Breast epithelium (tissue), 4 donors: ENCODE measurements at places on chromosomes 5 and 9.

- DNase-seq = no peak
Measured at GRCh38 chr9:28929433-28929832, 1356.2 kb upstream of the C9orf72 start.

DNA sequence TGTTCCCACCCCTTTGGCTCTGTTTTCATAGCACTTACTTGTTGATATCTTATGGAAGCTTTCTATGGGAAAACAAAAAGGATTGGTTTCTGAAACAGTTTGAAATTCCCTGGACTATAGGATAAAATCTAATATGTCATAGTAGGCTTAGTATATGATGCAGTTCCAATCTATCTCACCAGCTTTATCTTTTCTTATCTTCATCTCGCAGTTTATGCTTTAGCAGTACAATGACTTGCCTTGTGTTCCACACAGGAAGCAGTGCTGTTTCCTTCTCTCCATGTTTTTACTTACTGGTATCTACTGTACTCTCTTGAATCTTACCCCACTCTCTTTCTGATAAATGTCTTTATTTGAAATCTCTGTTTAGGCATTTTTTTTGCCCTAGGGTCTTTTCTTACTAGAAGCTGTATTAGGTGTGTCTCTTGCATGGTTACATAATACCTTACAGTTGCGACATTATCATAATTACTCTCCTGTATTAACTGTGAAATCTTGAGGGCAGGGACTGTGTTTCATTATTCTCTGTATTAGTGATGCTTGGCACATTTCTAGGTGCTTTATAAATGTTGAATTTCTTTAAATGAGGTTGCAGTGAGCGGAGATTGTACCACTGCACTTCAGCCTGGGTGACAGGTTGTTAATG, 76.3 kb downstream of the FOCAD start:
- no peak for DNase-seq

- DNase-seq = no peak
Measured at GRCh38 chr5:168176251-168176650, 115.2 kb upstream of the WWC1 start.

DNA sequence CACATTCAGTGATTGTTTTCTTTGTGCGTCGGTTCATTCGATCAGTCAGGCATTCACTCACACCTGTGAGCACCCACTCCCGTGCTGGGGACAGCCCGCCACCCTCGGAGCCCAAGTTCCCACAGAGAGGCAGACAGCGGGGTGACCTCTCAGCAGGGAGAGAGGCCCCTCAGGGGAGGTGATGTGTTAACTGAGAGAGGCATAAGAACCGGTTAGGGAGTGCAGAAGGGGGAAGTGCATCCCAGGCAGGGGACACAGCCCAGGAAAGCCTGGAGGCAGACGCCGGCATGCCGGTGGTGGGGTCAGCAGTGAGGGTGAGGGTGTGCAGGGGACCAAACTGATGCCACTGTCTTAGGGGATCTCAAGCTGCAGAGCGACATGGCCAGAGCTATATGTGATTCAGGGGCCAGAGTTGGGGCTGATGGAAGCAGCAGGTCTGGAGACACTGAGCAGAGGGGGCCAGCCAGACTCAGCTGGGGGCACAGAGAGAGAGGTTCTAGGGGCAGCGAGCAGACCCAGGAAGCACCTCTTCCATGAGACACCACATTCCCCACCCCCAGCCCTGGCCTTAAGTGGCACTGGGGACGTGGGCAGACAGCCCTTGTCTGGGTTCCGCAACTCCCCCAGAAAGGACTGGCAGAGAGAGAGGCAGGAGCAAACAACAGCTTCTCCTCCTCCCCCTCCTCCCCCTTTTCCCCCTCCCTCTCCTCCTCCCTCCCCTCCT, 35.9 kb downstream of the HK3 start:
- no peak for DNase-seq

GRCh38 chr5:161235569-161235968, 311.0 kb downstream of the GABRB2 start:
- no peak for DNase-seq

GRCh38 chr9:72441848-72442607, 77.0 kb upstream of the ZFAND5 start:
- DNase-seq = no peak

DNA sequence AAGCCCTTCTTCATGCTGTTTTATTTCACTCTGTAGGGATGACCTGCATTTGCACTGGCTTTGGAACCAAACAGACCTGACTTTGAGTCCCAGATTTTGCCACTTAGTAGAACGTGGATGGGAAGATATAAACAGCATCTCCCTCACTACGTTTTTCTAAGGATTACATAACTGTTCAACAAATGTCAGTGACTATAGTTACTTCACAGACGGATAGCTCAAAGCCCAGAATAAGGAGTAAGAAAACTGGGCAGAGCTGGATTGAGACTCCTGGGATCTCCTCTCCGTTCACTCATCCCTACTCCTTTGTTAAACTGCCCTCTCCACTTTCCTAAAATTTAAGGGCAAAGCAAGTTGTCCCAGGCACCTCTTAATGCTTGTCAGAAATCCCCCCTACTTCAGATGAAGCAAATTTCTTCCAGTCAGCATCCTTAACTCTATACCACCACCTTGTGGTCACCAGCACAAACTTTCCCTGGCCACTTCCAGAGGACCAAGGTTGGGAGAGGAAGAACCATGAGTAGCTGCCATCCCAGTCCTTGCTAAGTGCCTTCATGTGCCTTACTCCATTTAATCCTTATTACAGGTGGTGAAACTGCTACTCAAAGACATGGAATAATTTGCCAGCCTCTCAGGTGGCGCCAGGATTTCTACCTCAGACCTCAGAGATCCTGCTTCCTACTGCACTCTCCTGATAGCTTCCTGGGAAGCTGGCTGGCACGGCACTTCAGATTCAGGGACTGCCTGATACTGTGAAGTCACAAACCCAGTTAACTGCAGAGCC, 38.4 kb downstream of the EGR1 start:
- DNase-seq = no peak

- no peak for DNase-seq
Measured at GRCh38 chr5:95842854-95843544, 20.5 kb upstream of the GLRX start.

DNA sequence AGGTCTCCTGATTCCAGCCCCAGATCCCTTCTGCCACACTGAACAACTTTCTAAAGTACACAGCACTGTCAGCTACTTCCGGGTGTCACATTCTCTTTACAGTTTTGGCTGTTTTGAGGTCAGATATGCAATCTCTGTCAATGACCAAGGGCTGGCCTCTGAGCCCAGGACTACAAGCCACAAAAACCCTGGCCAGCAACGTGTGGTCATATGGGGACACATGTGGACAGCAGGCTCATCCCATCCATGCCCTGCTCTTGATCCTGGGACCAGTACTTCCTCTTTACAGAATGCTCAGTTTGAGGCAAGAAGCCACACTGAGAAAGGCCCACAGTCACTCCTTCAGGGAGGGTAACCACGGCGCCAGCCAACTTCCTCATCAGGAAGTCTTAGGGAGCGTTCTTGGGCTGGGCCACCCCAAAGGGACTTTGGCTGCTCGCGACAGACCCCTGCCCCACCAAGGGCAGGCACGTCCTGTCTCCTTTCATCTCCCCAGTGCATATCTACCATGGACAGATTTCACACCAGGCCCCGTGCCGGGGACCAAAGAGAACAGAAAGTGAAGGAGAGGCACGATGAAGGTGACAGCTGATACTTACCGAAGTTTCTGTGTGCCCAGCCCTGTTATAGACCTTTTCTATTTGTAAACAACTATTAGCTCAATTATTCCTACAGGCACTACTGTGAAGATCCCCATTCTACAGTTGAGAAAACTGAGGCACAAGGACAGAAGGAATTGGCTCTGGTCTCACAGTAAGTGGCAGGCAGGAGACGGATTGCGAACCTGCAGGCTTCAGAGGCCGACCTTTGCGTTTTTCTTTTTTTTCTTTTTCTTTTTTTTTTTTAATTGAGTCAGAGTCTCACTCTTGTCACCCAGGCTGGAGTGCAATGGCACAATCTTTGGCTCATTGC, 37.3 kb downstream of the STK10 start:
- DNase-seq = no peak

- no peak for DNase-seq
Measured at GRCh38 chr9:99895510-99895909, 10.9 kb upstream of the STX17 start.

DNA sequence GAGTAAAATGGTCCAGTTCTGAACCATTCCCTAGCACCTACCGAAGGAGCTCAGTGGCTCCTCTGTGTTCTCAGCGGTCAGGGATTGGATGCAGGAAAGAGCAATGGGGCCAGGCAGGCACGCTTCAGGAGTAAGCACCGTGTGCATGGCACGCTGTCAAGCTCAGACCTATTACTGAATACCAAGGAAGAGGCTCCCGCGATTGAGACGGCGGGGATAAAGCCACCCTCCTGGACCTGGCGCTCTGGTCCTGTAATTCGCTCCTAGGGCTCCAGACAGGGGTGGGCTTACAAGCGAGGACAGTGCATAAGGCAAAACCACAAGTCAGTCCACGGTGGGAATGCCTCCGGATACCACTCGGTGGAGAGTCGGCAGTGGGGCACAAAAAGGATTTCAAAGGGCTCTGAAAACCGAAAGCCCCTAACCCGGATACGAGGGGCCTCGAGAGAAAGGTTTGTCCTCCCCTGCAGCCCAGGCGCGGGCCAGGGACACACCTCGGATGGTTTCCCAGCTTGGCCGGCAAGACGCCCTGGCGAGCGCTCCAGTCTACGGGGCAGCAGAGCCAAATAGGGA, 988 bp downstream of the OXCT1 start:
- DNase-seq = peak; percentile 61

DNA sequence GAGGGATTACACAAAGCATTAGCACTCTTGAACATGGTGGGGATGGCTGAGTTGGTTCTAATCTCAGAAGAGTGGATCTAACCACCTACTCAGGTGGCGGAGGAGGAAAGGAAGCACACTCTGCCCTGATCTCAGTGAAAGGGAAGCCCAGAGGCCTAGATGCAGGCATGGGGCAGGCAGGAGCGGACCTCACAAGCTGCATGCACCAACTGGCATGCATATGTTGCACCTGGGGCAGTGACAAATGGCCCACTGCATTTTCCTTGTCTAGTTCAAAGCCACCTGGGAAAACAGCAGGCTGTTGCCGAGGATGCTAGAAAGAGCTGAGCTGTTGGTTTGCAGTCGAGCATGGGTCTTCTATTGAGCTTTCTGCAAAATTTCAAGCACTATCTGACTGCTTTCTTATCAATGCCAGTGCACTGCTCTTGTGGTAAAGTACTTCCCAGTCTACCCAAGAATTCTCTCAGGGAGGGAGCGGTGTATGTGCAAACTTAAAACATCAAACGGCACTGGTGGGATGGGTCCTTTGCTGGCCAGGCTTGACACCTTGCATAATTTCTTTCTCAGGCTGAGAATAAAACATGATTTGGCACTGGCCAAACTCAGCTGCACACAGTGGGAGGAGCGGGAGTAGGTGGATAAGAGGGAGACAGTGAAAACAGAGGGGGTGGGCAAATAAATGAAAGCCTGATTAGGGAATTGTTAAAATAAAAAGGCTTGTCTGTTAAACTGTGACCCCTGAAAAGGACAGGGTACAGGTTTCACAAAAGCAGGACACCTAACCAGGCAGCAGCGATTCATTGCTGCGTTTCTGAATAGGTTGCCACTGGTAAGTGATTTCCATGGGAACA, 108.9 kb downstream of the MARCHF3 start:
- DNase-seq = no peak

DNA sequence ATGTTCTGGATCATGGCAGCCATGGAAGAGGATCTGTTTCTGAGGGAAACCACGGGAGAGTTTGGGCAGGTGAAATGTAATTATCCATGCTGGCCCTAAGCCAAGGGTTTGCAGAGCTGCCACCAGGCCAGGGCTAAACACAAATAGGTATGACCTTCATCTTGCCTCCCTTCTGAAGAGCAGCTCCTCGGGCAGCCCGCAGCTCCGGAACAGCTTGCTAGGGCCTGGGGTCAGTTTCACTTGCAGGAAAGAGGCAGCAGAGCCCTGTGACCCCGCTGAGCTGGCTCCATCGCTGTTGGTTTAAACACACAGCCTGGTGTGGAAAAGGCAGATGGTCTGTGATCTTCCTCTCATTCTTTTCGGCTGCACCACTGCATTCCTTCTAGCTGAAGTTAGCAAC, 141.4 kb downstream of the TMEM38B start:
- no peak for DNase-seq

- DNase-seq = no peak
Measured at GRCh38 chr5:51214746-51215145, 168.5 kb upstream of the ISL1 start.

DNA sequence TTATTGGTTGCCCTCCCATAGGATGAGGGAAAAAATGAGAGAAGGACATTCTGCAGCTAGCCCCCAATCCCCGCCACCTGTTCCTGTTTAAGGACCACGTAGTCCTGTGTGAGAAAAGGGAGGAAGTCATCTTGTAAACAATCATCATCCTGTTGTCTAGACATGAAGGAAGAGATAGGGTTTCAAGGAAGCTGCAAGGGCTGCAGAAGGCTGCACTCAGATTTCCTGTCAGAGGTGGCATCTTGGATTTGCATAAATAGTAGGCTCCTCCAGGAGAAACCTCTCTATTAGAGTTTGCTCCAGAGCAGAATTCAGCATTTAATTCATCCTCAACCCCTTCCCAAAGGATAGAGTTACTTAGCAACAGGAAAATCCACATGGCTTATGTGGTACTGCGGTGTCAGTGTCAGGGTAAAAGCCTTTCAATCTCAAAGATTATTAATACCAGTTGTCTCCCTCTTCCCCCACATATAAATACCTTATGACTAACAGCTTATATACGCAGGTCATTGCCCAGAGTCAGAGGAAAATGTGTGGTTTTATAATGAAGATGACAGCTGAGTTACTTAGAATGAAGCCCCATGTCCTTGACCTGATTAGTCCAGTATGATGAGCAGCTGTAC, 4.6 kb upstream of the DNAJC18 start:
- no peak for DNase-seq

GRCh38 chr5:101517795-101518194, 614.7 kb upstream of the ST8SIA4 start:
- DNase-seq = no peak

DNA sequence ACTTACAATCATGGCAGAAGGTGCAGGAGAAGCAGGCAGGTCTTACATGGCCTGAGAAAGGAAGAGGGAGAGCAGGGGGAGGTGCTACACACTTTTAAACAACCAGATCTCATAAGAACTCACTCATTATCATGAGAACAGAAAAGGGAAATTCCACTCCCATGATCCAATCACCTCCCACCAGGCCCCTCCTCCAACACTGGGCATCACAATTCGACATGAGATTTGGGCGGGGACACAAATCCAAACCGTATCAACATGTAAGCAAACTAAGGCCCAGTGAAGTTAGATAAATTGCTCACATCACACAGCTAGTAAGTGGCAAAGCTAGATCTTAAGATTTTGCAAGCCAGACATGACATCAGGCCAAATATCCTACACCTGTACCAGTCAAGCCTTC, 48.3 kb upstream of the RIC1 start:
- no peak for DNase-seq

DNA sequence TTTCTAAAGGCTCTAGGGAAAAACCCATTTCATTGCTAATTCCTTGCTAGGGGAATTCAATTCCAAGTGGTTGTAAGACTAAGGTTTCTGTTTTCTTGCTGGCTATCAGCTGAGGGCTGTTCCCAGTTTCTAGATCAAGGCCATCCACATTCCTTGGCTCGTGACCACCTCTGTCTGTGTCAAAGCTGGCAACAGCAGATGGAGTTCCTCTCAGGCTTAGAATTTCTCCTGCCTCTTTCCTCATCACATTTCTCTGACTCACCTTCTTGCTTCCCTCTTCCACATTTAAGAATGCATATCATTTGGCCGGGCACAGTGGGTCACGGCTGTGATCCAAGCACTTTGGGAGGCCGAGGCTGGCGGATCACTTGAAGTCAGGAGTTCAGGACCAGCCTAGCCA, 19.0 kb downstream of the DAB2IP start:
- DNase-seq = no peak
